CD4-positive, alpha-beta T cell treated with Interleukin-15 for 1 hour (primary cell): ENCODE measurements at places on chromosomes 7 and 10.
A peak's percentile ranks its signal among the peaks of the same experiment; 100 is the strongest.

- DNase-seq: no peak
Observed at GRCh38 chr7:4783762-4784351, 8.4 kb downstream of the AP5Z1 start.

- no peak for DNase-seq
Observed at GRCh38 chr10:4653160-4653559, 172.8 kb upstream of the AKR1E2 start.

- no peak for DNase-seq
Observed at GRCh38 chr7:8913682-8914081, 480.3 kb downstream of the NXPH1 start.

GRCh38 chr7:120997882-120998474, 9.5 kb downstream of the CPED1 start:
- peak; percentile 17 for DNase-seq

DNA sequence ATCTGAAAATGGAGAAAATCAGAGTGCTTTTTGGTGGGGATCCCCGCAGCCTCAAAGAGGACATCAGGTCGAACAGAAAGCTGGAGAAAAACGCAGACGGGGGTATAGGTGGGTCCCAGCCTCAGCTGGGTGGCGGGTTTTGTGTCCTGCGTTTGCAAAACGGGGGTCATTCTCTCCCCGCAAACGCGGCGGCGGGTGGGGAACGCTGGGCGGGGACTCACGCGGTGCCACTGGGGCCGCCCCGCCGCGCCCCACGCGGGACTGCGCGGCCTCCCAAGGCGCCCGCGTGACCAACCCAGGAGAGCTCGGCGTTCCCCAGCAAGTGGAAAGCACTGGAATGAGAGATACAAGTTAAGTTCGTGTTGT, 806 bp upstream of the VIPR2 start:
- DNase-seq: no peak

GRCh38 chr10:96794836-96795733, 37.0 kb upstream of the LCOR start:
- no peak for DNase-seq
